ENCODE measurements at places on chromosomes 4 and X.
A peak's percentile ranks its signal among the peaks of the same experiment; 100 is the strongest.

DNA sequence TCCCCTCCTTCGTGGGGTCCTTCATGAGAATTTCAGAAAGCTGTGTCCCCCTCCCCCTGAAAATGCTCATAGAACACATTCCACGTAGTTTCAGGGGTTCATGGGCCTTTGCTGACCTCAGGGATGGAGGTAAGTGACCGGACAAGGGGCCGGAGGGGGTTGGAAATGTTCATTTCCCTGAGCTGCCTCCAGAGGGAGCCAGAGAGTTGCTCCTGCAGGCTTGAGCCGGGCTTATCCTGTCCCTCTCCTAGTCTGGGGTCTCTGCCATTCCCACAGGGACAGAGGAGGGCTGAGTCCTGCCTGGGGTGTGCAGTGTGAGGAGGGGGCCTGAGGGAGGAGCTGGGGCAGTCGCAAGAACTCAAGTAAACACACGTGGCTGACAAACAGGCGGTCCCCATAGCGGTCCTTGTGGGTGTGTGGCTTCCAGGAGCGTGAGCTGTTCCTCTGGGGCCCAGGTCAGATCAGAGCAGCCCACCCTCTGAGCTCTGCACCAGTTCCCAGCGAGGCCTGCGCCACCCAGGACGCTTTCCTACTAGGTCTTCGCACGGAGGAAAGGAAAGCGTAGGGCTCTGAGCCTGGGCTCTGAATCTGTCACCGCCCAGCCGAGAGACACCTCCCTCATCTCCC is 62.5 kb downstream of the WFS1 start:
- peak; percentile 3 for DNase-seq

DNA sequence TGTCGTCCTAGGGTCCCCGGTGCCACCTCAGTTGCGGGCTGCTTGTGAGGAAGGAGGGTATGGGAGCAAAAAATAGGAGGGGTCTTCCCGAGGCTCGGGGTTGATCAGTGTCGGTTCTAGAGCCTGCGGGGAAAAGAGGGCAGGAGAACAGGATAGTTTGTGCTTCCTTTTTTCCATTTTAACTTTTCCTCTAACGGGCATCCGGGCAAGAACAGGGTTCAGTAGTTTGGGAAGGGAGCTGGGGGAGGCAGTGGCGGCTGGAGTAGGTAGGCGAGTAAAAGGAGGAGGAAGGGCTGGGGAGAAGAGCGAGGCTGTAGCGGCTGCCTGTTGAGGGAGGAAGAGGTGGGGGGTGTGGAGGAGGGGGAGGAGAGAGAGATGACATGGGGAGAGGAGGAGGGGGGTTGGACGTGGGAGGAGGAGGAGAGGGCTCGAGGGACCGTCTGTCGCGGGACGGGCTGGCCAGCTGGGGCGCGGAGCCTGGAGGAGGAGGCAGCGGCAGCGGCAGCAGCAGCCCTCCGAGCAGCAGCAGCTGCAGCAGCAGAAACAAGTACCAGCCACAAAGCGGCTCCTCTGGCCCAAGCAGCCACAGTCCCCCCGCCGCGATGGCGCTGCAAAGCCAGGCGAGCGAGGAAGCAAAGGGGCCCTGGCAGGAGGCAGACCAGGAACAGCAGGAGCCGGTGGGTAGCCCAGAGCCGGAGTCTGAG is at the start of gene SLC16A2:
Gene SLC16A2 (plus strand): TSS at position 458 of the 704 bp plus-strand sequence. CDS start 145 bp downstream, at position 603.
- peak; percentile 17 for DNase-seq

DNA sequence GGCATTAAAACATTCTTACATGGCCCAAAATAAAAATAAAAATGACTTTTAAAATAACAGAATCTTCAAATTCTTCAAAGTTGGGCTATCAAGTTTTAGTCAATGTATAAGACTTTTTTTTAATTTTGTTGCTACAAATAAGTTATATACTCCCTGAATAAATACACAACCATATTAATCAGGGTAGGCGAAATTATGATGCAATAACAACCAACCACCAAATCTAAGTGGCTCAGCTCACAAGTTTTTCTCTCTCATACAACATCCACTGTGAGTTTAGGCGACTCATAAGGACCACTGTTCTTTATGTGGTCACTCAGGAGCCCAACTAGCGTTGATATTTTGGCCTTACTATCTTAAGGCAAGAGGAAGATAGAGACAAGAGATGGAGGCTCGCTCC is 11.2 kb downstream of the NEUROG2 start:
- no peak for DNase-seq

DNA sequence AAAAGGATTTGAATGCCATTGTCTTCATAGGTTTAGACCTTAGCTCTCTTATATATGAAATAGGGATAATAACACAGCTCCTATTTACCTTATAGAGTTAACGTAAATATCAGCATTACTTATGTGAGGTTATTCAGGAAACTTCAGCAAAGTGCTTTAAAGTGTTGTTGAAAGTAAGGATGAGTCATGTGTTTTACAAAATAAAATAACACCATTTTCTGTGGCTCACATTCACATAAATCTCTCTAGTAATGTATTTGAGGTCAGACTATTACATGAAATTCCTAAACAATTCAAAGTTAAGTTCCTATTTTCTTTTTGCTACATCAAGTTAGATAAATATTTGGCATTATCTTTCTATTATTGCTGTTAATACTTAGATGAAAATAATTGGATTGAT is 2.9 kb downstream of the GNRHR start:
- DNase-seq = no peak

DNA sequence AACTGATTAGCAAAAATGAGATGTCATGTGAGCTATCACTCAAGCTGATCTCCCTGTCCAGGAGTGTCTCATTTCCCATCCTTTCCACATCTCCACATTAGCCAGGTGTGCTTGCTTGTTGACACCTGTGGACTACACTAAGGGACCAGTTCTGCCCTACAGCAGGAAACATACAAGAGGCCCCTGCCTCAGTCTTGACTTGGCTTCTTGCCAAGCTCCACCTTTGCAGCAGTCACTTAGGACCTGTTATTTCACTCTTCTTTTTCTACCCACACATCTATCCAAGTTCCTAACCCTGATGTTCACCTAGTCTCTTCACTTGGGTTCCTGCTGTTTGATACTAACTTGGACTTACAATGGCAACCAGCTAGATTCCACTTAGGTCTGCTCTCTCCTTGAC is 13.2 kb downstream of the FRMD7 start:
- peak; percentile 11 for DNase-seq

Data from NCI-H748 treated with DMSO at 0.1 percent for 48 hours (cell line).